ENCODE measurements at places on chromosomes 12 and 14.

GRCh38 chr12:19428246-19428645 is 11.0 kb upstream of the AEBP2 start:
- no peak for DNase-seq

DNA sequence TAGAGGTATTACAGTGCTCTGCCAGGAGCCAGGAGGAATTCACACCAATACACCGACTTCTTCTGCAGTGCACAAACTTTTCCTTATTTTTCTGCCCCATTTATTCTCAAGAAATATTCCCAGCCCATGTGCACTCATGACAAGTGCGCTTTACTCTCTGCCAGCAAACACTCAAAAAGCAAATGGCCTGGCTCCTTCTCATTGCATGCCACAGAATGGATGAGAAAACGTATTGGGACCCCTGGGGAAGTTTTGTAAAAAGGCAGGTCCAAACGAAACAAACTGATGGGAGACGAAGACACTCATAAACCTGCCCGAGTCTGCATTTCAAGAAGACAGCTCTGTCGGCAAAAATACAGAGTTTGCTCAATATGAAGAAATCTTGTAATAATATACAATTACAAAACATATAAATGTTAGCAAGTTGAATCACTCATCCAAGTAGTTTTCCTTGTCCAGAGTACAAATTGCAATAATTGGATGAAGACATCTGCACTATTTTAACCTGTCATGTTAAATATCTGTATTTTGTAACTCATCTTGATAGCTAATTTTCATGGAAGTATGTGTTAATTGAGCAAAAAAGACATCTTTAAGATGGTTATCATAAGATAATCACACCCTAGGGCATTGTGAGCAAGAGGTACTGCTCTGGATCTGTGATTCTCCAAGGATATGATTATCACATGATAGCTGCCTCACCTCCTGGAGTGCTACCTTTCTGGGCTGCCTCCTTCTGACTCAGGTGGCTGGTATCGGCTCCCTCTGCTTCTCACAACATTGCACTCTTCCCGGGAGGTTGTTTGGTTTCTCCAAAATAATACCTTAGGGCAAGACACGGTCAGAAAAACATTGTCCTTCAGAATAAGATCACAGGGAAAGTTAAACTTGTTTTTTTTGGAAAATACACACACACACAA is 260.8 kb upstream of the G2E3 start:
- DNase-seq: no peak

DNA sequence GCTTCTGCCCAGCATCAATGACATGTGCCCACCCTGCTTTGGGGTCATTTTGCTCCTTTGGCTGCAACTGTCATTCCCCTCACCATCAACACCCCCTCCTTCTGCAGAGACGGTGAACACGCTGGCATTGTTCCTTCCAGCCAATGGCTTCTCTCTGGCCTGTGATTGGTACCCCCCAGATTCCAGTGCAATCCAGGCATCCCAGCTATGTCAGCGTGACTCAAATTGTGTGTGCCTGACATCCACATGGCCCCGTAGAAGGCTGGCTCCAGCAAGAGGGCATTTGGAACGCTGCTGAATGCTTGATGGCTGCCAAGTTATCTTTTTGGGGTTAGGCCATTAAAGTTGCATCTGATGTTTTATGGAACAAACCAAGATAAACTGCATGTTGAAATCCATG is 21.0 kb upstream of the CCND2 start:
- no peak for DNase-seq

DNA sequence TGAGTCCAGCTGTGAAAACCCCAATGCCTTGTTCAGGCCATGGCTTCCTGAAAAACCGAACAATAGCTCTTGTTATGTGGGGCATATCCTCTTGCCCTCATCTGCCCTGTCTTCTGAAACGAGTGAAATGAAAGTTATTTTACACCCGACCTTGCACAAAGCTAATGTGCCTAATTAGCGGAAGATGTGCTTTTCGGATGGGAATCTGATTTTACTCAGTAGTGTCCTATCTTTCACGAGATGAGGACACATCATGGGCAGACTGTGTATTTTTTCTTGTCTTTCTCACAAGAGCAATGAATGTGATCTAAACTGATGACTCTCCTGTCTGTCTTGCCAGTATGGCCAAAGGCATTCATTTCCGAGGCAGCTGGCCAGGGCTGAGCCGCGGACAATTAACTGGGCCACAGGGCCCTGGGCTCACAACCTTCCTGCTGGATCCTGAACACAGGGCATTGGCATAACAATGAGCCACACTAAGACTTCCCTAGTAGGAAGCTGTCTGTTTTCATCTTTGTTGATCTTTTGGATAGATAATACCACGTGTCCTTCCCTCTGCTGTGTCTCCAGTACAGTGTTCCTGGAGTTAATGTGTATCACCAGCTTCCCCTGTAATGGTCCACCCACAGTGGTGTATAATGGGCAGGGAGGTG is 86.0 kb upstream of the HIF1A start:
- DNase-seq: no peak

GRCh38 chr12:9951026-9951675 is 19.0 kb upstream of the CLEC2A start:
- peak; percentile 57 for DNase-seq

DNA sequence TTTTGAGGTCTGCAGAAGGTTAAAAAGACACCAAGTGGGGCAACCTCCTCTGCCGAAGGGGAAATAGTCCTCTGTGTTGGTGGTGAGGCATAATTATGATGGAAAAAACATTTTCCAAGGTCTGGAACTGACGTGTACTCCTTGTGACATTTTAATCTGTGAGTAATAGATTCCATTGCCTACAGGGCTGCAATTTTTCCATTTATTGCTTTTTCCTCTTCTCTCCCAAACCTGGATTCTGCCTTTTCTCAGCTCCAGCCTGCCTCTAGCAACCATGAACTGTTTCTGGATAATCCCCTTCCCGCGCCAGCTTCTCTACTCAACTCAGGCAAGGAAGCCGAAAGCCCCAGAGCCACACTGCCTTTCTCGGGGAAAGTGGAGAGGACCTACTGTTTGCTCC is 230.1 kb upstream of the PLXNC1 start:
- DNase-seq: no peak

Measured in CD4-positive, alpha-beta T cell treated with Interleukin-4 for 1 hour (primary cell).